ENCODE measurements at places on chromosomes 3 and 15.

- no peak for DNase-seq
Measured at GRCh38 chr3:13891492-13892073, 11.7 kb upstream of the WNT7A start.

GRCh38 chr15:29345549-29346525 lies 76.2 kb upstream of the NSMCE3 start:
- no peak for DNase-seq

- peak; percentile 57 for DNase-seq
Measured at GRCh38 chr3:53045518-53046170, at the start of gene SFMBT1. Gene SFMBT1, minus strand, starts transcription at chr3:53046073. Its CDS starts 76,945 bp downstream, at chr3:52969128.

DNA sequence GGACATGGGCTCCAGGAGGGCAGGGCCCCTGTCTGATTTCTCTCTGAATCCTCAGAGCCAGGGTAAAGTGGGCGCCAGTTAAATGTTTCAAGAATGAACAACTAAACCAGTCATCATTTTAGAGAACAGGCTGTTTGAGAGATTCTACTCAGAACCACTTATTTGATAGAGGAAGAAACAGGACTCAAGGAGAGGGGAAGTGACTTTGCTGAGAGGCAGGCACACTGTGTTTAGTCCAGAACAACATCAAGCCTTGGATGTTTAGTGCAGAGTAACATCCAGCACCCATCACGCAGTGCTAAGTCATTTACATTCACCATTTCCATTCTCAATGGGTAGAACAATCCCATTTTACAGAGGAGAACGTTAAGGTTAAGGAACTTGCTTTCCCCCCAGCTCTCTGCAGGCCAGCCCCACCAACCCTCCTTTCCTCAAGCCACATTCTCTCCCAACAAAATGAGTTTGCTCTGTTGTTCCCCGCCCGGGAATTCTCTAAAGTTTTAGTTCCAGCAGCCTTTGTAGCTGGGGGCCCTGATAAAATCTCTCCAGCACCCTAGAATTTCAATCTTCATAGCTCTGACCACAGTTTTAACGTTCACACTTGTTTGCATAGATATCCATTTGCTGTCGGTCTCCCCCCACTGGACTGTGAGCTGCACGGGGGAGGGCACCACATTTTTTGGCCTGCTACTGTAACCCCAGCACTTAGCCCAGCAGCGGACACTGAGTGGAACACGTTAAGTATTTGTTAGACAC lies 962 bp downstream of the NMNAT3 start:
- no peak for DNase-seq

GRCh38 chr3:157297328-157297915 lies 137.5 kb upstream of the CCNL1 start:
- DNase-seq: no peak

- DNase-seq: no peak
Measured at GRCh38 chr3:97736928-97737327, 27.6 kb upstream of the ARL6 start.

DNA sequence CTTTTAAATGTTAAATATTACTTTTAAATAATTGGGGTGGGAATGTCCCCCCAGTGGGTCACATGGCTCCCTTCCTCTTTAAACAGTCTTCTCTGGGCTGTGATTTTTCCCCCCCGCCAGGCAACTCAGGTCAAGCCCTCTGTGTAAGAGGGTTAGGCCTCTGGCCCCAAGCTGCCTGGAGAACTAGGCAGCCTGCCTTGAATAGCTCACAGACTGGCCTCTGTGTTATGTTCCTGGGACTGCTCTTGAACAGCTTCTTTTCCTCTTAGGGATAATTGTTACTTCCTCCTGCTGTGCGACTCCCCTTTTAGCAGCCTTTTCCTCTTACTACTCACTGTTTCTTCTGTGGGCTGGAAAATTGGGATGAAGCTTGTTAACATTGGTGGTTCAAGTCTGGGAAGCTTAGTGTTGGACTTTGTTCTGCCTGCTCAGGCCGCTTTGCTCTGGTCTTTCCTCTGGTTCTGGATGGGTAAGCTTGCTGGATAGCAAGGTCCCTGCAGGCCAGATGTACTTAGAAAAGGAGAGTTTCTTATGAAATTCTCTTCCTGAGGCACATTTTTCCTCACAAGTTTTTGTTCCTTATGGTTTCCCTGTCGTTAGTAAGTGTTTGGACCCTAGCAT lies 2.2 kb downstream of the TEX264 start:
- no peak for DNase-seq

GRCh38 chr3:74599564-74599963 lies 14.9 kb downstream of the CNTN3 start:
- DNase-seq: no peak

DNA sequence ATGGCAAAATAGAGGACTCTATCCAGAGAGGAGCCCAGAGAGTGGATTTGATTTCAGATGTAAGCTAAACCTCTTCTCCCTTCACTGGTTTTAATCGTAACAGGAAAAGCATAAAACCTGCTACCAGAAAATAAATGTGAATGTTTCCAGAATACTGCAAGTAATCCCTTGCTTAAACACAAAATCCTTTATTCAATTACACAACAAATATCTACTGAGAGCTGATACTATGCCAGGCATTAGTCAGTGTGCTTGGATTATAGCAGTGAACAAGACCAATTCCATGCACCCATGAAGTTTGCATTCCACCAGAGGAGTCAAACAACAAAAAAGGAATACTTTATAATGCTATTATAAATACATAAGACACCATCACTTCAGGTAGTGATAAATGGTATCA lies 15.1 kb downstream of the AVEN start:
- no peak for DNase-seq

- DNase-seq: no peak
Measured at GRCh38 chr3:4614070-4614469, 120.9 kb downstream of the ITPR1 start.

- DNase-seq: no peak
Measured at GRCh38 chr3:11212299-11212608, 58.0 kb downstream of the HRH1 start.

- DNase-seq: no peak
Measured at GRCh38 chr15:78810003-78810361, 1.3 kb downstream of the ADAMTS7 start.

GRCh38 chr3:54853573-54854404 lies 74.1 kb downstream of the LRTM1 start:
- peak; percentile 24 for DNase-seq

- DNase-seq: no peak
Measured at GRCh38 chr3:32996048-32996754, 44.8 kb downstream of the CCR4 start.

DNA sequence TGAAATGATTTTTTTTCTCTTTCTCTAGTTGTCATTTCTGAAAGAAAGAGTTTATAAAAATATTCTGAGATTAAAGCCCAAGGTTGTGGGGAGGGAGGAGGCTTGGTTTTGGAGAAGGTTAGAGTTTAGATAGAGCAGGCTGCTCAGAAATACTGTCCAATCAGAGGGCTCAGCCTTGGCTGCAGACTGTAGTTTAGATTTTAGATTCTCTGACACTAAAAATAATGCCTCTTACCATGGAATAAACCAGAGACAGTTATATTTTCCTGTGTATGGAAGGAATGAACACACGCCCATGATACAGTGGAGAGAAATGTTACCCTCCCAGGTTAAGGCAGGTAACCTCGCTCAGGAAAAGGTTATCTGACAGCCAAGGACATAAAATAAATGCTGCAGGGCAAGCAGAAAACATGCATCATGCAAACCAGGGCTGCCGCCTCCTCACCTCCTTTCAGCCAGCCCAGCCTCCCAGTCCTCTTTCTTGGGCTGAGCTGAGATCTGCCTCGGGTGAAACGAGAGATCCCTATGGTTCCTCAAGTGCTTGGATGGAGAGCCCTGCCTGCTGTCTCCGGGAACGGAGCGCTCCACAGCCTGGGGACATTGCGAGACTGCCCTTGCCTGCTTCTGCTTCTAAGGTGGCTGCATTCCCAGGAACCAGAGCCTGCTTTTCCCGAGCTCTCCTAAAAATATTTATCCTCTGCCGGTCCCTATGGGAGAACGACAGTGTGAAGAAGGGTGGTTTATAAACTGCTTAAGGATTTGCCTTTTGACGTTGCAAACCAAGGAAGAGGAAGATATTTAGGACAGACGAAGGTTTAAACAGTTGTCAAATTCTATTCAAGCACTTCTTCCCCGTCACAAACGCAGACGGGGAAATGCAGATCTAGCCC lies 848 bp downstream of the NCEH1 start:
- no peak for DNase-seq

GRCh38 chr3:122533480-122533879 lies 18.7 kb upstream of the KPNA1 start:
- no peak for DNase-seq

DNA sequence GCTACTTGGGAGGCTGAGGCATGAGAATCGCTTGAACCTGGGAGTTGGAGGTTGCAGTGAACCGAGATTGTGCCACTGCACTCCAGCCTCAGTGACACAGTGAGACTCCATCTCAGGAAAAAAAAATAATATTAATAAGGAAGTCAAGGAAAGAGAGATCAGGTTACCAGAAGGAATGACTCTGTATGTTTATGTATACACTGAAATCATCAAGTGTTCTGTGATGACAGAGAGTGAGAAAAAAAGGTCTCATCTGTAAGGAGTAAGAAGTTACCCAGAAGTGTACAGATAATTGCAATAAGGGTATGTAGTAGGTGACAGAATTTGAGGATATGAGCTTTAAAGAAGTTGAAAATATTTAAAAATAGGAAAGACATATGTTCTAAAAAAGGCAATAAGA lies 4.3 kb upstream of the CCDC50 start:
- DNase-seq: no peak

GRCh38 chr15:33068007-33068481 lies 126.5 kb downstream of the FMN1 start:
- DNase-seq: no peak

- no peak for DNase-seq
Measured at GRCh38 chr3:197356275-197356674, 57.9 kb upstream of the DLG1 start.

- DNase-seq: no peak
Measured at GRCh38 chr15:70451821-70452653, 311.3 kb downstream of the UACA start.

DNA sequence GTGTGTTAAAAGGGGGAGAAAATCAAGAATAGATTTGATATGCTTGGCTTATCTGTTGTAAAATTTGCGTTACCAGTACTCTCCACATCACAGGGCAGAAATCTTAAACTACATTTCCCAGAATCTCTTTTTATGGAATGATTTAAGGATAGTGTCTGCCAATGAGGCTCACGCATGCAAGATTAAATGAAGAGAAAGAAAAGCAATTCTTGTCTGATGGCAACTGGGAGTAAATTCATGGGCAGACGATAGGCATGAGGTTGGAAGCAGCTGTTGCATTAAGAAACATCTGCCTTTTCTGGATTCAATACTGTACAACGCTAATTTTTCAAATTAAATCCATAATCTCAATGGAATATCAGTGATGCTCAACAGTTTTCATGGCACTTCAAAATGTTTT lies 27.2 kb upstream of the ANKRD28 start:
- DNase-seq: no peak

- no peak for DNase-seq
Measured at GRCh38 chr3:152266221-152266995, 2.3 kb upstream of the MBNL1 start.

- DNase-seq: no peak
Measured at GRCh38 chr3:27536491-27536890, 52.3 kb upstream of the SLC4A7 start.

DNA sequence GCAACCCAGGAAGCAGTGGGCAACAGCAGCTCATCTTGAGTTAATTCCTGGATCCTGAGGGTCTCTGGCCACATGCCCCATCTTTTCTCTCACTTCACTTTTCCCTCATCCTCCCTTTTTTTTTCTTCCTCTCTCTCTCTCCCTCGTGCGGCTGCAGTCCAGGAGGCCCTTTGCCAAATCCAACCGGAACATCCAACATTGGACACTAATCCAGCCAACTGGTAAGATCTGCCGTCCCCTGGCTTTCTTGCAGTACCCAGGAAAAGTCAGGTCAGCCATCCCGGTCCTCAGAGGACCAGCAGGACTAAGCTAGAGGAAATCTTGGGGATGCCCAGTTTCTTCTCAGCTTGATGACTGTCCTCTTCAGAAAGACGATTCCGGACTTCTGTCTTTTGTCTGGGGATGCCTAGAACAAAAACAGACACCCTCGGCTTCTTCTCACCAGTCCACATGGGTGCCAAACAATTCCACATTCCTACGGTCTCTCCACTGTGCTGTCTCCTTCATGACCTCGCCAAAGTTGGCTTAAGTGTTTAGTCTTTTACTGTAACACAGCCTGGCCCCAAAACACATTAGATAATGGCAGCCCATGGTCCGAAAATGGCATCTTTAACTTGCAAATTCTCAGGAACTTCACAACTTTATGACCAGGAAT lies 115.6 kb downstream of the GSK3B start:
- DNase-seq: no peak

DNA sequence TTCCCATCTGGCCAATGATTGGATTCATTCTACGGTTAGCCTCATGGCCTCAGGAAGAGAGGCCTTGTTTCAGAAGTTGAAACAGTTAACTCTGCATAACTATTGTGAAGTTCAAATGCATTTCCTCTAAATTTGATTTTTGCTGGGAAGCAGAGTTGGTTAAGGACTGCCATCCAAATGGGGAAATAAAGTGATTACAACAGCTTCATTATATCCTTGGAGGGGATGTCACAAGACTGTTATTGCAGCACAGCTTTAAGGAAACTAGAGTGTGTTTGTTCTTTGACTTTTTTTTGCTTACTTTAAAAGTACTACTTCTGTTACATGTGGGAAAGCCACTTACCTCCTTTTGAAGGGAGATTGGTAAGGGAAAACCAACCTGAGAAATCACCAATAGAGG lies 164.8 kb downstream of the AKAP13 start:
- no peak for DNase-seq

GRCh38 chr15:78177447-78177873 lies 28.3 kb downstream of the IDH3A start:
- no peak for DNase-seq

DNA sequence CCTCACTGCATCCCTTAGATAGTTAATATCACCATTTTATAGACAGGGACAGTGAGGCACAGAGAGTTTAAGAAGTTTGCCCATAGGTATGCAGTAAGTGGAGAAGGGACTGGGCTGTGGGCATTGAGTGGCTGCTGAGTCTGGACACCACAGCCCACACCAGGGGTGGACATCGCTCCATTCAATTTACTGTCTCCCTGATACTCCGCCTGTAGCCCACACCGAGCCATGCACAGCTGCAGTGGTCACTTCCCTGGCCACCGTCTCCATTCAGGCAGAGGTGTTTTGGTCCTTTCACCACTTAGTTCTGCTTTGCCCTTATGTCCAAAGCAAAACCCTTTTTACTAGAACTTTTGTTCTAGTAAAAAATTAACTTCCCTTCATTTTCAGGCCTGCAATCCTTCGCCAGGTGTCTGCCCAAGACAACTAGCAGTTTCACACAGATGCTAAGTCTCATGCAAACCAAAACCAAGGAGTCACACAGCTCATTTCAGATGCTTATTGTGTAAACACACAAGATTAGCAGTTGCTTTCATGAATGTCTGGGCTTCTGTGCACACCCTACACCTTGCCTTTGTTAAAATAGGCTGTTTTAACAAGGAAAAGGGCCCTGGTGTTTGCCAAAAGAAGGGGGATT lies 30.1 kb downstream of the ZNF35 start:
- DNase-seq: no peak

GRCh38 chr15:89419370-89419984 lies 76.9 kb downstream of the RHCG start:
- no peak for DNase-seq
